Stimulated activated CD4-positive, alpha-beta T cell treated with anti-CD3 and anti-CD28 coated beads, Interleukin-4, amount 100 ng/mL, for 4 hours (primary cell): ENCODE measurements at places on chromosomes 4 and X.

GRCh38 chr4:27293831-27294230, 433.2 kb downstream of the STIM2 start:
- DNase-seq: no peak

DNA sequence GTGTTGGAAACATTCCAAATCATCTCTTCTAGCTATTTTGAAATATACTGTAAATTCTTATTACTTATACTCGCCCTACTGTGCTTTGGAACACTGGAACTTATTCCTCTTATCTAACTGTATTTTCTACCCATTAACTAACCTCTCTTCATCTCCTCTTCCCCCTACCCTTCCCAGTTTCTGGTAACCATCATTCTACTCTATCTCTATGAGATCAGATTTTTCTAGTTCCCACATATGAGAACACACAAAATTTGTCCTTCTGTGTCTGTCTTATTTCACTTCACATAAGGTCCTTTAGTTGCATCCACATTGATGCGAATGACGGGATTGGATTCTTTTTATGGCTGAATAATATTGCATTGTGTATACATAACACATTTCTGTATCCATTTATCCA, 1003.8 kb upstream of the INTU start:
- no peak for DNase-seq

DNA sequence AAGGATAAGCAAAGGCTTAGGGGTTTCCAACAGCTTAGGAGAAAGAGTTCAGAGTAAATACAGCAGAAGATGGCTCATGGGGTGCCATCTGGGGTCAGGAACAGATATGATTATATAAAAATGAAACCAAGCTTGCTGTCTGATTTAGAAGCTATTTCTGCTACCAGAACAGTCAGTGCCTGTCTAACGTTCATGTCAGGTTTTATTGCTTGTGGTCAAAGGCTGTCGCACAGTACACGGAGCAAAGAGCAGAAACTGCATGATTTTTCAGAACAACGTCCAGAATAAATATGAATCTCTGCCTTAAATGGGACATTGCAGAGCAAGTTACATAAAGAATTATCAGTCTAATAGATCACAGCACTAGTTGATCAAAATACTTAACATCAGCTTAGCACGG, 17.4 kb downstream of the CETN2 start:
- no peak for DNase-seq

- DNase-seq: no peak
Measured at GRCh38 chr4:158829254-158829653, 60.4 kb downstream of the FNIP2 start.

GRCh38 chr4:13059019-13059418, 425.1 kb downstream of the RAB28 start:
- no peak for DNase-seq

DNA sequence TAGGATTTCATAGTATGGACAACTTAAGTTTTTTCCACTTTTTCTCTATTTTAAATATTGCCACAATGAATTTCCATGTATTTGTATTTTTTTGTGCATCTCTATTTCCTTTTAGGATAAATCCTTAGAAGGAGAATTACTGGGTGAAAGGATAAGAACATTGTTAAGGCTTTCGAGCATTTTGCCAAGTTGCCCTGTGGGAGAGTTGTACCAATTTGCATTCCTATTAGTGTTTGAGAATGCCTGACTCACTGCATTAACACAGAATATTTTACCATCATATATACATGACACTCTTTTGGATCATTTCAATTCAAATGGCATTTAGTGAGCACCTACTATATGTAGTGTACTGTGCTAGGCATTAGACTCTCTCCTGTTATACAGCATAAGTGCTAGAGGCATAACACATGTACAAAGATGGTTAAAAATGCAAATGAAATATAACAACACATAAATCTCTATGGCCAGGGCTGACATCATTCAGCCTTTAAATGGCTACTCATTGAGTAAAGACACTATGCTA, 57.0 kb downstream of the PLAC1 start:
- no peak for DNase-seq
